ENCODE measurements at places on chromosomes 3 and 15.

GRCh38 chr15:35932531-35932930 lies 386.6 kb upstream of the DPH6 start:
- no peak for DNase-seq

DNA sequence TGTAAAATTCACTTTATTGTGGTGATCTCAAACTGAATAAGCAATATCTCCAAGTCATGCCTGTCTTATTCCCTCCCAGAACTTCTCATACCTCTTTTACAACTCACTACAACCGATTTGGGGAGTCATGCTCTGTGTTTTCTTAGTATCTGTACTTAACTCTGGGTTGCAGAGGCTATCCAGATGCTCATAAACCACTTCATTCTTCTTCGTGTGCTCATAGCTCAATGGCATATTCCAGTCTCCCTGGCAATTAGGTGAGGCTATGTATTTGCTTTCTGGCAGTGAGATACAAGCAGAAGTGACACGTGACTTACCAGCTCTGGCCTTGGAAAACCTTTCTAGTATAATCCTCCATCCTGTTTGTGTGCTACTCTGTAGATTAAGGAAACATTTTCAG lies 360.9 kb downstream of the ZNF385D start:
- no peak for DNase-seq

- no peak for DNase-seq
Observed at GRCh38 chr3:58899159-58899952, 150.5 kb downstream of the CFAP20DC start.

- no peak for DNase-seq
Observed at GRCh38 chr15:88243895-88244787, 12.4 kb downstream of the NTRK3 start.

GRCh38 chr3:115148142-115148790 lies 1.2 kb upstream of the ZBTB20 start:
- DNase-seq: no peak
